Stimulated activated CD4-positive, alpha-beta T cell treated with anti-CD3 and anti-CD28 coated beads, Interleukin-1b, Interleukin-23, amount 100 ng/mL, for 4 hours (primary cell): ENCODE measurements at places on chromosomes 4 and X.

DNA sequence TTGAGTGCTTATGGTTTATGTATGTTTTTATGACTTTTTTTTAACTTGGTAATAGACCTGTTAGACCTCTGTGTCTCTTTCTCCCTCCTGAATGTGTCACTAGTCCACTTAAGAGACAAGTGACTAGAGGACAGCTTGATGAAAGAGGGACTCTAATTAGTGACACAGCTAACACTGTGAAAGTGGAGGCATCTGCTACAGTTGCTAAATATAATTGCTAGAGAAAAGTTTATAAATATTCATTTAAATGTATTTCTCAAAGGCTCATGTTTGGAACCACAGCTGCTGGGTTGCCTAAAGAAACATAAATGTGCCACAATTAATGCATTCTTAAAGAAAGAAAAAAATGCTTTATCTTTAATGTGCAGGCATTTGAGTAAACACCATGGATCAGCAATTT is 176.4 kb downstream of the FRMPD4 start:
- DNase-seq = no peak

GRCh38 chrX:13270360-13270759 is 49.5 kb downstream of the ATXN3L start:
- no peak for DNase-seq

DNA sequence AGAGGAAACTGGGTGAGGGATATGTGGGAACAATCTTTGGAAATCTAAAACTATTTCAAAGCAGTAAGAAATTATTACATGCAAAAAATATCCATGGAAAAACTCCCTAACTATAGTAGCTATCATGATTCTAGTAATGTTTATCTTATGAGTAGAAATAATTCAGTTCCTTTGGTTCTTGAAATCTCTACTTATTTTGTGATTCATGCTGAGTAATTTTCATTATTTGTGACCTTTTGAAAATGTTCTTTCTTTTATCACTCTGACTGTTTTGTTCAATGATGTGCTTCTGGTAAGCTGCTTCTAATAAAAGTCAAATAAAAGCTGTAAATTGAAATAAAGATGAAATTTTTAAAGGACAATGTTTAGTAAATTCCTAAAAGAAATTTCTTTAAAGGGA is 40.4 kb upstream of the MAGEB10 start:
- no peak for DNase-seq

GRCh38 chr4:4762909-4763821 is 96.3 kb upstream of the MSX1 start:
- DNase-seq = peak; percentile 7

GRCh38 chr4:28481565-28481964 is 1620.9 kb downstream of the STIM2 start:
- no peak for DNase-seq

DNA sequence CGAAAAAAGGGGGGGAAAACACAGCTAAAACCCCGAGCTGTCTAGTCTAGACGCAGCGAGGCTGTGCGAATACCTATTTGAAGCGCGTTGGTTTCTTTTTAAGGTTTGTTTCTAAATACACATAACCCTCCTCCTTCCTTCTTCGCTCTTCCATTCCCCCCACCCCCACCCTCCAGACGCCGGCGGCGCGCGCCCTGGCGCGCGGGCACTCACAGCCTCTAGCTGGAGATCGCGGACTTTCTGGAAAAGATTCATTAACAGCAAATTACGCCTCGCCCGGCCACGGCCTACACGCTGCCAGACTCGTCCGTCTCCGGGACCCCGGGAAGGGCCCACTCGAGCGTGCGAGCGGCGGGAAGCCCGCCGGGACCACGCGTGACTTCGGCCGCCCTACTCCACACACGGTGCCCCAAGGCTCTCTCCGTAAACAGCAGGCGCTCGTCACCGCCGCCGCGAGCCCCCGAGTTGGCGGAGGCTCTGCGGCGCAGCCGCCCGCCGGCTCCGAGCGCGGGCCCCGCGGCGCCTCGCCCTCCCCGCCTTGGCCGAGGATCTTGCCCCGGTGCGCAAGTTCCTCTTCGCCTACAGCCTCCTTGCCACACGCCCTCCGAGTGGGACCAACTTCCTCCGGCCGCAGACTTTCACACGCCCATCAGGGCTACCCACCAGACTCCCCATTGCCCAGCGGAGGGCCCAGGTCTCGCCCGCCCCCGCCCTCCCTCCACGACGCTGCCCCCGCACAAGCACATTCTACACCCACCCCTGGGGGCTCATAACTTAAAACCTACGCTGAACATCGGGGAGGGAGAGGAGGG is 2.0 kb downstream of the BCOR start:
- no peak for DNase-seq

- DNase-seq = no peak
Measured at GRCh38 chr4:125735102-125735501, 420.3 kb downstream of the FAT4 start.

DNA sequence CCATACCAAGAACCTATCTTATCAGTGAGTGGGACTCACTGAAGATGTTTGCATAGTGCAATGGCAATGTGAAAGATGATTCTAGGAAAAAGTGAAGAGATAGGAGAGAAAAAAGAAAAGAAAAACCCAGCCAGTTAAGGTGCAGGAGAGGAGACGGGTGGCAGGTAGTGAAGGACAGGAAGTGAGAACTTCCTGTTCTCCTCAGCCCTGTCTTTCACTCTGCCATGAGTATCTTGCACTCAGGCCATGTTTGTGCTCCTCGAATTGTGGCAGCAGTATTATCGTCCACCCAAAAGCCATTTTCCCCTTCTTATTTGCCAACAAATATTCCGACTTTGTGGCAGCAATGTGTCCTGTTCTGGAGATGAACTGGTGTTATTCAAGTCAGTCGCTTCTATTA is 8.6 kb upstream of the ENPEP start:
- DNase-seq = no peak

DNA sequence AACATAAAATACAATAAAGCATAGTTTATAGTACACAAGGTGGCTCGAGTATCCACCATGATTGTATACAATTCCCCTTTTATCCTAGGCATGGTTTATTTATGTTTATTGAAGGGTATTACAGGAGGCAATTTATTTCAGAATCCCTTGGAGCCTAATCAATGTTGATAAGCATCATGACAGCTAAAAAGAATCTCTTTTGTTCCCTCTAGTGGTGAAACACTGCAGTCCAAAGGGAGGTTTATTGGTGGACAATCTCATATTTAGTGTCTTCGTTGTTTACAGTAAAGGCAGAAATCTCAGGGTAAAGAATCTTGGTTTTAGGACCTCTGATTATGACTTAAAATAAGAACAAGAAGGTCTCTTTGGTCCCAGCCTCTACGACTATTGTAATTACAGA is 1712.5 kb downstream of the C4orf33 start:
- no peak for DNase-seq

DNA sequence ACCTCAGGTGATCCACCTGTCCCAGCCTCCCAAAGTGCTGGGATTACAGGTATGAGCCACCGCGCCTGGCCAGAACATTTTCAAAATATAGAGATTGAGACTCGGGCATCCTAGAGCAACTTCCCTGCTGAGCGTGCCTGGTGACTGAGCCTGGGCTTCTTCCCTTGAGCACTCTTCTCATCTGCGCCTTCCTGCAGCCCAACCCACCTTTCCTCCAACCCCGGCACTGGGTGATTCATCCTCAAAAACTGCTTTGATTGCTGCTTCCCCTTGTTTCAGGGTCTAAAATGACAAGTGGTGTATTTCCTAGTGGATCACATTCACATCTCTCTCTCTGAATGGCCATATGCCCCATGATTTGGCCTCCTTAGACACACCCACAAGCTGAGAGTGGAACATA is 37.8 kb downstream of the PHKA2 start:
- no peak for DNase-seq

DNA sequence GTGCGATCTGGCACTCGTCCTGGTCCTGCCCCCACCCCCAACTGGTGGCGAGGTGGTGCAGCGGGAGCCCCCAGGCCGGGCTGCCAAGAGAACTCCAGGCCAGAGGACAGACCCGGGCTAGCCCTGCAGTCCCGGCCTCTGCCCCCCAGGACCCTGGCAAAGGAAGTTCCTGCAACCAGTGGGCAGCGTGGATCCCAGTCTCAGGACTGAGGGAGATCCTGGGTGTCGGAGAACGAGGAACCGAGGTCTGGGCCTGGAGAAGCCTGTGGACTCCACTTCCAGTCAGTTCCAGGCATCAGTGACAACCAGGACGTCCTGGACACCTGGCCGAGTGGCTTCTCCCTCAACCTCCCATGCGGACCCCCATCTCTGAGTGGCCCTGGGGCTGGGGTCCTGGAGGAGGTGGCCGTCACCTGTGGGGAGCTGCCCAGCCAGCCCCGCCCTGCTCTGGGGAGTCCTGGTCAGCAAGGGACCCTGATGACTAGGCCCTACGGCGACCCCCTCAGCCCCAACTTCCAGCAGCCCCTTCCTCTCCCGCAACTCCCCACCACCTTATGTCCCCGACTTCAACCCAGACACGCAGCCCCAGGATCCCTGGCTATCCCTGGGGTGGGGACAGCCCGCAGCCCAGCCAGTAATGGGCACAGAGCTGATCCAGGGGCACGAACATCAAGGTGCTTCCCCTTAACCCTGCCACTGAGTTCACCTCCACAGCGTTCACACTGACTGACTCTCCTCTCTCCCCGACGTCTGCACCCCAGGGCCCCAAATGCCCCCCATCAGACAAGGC is 53.7 kb upstream of the NKX1-1 start:
- DNase-seq = no peak

GRCh38 chrX:150506020-150506419 is 62.4 kb upstream of the MTM1 start:
- no peak for DNase-seq
